Activated effector memory CD4-positive, alpha-beta T cell treated with Interleukin-2 at 50 U/mL for 16 hours (primary cell): ENCODE measurements at places on chromosomes 1 and 21.

GRCh38 chr1:109739738-109740614 is 862 bp downstream of the GSTM3 start:
- DNase-seq: peak; percentile 70

DNA sequence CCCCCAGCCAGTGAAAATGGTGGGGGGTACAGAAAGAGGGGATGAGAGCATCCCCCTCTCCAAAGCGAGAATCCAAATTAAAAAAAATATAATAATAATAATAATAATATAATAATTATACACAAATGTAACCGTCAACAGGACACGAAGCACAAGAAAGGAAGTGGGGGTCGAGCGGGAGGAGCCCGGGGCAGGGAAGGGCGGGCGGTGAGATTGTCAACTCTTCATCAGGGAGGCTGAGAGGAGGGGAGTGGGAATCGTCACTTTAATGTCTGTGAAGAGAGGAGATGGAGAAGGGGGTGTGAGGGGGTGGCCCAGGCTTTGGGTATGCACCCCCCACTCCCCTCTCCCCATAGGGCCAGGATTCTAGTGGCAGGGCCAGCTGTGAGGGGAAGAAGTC is 33.2 kb downstream of the MEF2D start:
- no peak for DNase-seq

DNA sequence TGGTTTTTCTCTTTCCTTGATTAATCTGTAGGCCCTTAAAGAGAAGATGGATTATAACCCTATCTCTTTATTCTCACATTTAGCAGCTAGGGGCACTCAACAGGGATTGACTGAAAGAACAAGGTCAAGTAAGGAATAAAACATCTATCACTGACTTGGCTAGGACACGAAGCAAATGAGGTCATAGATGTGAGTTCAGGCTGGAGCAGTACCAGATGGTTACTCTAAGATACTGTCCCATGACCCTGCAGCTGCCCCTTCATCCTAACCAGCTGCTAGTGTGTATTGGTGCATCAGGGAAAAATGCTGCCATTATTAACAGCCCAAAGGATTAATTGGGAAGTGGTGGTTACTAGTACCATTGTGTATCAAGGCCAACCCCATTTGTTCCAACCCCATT is 221.9 kb downstream of the CTH start:
- no peak for DNase-seq

DNA sequence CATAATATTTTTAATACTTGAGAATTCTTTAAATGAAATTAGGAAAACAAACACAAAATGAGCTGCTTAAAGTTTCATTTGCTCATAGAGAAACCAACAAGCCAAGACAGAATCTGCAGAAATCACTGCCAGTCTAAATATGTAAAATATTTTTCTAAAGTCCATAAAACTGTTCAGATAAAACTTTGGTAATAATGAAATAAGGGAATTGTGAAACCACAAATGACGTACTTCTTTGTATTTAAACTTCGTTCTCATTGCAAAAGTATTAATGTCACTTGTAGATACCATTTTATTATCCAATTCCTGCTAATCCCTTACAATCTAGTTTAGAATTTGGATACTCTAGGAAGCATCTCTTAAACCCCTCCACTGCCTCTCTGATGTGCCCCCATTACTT is 234.5 kb upstream of the NEGR1 start:
- DNase-seq: no peak

GRCh38 chr1:185648858-185649589 is 85.2 kb upstream of the HMCN1 start:
- no peak for DNase-seq

DNA sequence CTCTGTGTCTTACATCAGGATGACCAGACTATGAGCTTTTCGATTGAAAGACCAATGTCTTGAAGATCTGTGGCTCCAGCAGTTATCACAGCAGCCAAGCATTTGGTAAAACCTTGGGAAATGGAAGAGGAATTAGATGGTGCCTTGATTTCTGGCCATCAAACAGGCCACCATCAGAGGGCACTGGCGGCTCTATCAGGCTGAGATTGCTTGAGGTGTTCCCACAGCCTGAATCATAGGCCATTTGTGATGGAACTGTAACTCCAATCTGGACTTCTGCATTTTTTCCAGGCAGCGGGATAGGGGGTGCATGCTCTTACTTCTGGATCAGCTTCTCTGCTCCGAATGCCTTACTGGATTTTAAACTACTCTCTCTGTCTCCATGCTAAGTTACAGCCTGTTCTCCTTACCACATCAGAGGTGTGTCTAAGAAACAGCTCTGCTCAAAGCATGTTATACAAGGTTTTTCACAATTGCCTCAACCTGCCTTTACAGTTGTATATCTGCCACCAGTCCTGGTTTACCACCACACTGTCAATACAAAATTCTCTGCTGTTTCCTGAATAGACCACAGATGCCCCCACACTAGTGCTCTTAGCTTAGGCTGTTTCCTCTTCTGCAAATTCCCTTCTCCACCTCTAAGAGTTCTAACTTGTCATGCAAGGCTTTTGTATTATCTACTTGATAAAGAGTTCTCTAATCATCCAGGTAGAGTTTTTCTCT is 180.9 kb downstream of the PTGER3 start:
- DNase-seq: no peak

DNA sequence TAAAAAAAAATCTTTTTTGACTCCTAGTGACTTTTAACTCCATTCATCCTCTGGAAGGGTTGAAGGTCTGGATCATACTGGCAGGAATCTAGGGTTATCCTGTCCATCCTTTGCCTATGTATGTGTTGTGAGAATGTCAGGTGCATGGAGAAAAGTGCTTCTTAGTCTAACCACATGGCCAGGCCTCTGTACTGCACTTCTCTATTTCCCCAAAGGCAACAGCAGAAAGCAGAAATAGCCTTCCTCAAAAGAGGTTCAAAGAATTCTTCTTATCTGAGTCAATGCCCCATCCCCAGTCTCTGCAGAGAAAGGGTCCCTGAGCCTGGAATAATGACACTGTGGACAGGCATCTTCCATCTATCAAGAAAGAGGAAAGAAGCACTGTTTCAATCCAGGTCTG is 85.7 kb upstream of the CD34 start:
- no peak for DNase-seq

GRCh38 chr1:6358757-6359201 is 34.8 kb downstream of the ACOT7 start:
- peak; percentile 27 for DNase-seq

DNA sequence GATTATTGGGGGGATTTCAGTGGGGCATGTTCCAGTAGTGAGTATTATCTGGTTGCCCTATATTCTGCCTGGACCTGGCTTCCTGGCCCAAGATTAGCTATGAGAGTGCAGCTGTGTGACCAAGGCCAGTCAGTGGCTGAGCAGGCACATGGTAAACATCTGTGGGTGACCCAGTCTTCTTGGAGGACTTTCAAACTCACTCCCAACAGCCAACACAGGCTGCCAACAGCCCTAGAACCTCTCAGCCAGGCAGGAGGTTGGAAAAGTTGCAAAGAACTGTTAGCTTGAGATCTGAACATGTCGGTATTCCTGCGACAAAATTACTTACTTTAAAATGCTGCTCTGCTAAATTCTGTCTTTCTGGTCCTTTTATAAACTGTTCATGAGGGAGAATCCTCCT is 192.4 kb downstream of the TGFBR3 start:
- no peak for DNase-seq

- no peak for DNase-seq
Observed at GRCh38 chr1:10168912-10169514, 41.4 kb upstream of the KIF1B start.

GRCh38 chr1:220344745-220345144 is 72.5 kb upstream of the RAB3GAP2 start:
- no peak for DNase-seq

DNA sequence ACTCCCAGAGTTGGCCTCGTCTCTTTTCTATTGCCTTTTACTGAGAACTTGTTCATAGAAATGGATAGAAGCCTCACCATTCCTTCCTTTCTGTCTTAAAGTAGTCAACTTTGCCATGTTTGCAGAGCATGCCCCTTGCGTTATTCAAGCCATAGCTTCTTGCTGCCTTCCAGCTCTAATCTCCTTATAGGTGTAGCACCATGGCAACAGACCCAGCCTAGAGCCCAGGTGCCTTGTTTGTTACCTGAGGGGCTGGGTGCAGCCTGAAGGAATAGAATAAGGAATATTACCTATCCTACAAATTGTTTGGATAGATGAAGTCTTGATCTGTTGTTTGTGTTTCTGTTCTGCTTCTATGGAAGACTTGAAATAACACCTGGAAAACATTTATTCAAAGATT is 59.9 kb downstream of the CLEC20A start:
- no peak for DNase-seq

GRCh38 chr1:77415579-77415978 is 133.8 kb downstream of the AK5 start:
- DNase-seq: no peak

GRCh38 chr1:223714849-223715603 is 2.7 kb downstream of the CAPN2 start:
- no peak for DNase-seq

GRCh38 chr1:63126104-63126503 is 196.3 kb upstream of the FOXD3 start:
- no peak for DNase-seq
